ENCODE measurements at places on chromosomes 1 and 21.

DNA sequence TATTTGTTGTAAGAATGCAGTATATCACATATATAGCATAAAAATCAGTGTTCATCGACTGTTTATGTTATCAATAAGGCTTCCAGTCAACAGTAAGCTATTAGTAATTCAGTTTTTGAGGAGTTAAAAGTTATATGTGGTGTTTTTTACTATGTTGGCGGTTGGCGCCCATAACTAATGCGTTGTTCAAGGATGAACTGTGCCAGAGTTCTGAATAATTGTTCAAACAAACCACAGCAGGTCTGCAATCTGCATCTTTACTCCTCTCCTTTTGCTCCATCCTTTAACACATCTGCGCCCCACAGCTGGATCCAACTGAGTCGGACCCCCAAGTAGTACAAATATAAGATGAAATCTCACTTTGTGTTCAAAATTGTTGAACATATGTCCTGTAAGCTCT, 836.1 kb downstream of the LTN1 start:
- DNase-seq: no peak

GRCh38 chr1:20868263-20868662, 81.2 kb upstream of the HP1BP3 start:
- no peak for DNase-seq

- DNase-seq: no peak
Measured at GRCh38 chr1:58454385-58454784, 92.1 kb downstream of the OMA1 start.

DNA sequence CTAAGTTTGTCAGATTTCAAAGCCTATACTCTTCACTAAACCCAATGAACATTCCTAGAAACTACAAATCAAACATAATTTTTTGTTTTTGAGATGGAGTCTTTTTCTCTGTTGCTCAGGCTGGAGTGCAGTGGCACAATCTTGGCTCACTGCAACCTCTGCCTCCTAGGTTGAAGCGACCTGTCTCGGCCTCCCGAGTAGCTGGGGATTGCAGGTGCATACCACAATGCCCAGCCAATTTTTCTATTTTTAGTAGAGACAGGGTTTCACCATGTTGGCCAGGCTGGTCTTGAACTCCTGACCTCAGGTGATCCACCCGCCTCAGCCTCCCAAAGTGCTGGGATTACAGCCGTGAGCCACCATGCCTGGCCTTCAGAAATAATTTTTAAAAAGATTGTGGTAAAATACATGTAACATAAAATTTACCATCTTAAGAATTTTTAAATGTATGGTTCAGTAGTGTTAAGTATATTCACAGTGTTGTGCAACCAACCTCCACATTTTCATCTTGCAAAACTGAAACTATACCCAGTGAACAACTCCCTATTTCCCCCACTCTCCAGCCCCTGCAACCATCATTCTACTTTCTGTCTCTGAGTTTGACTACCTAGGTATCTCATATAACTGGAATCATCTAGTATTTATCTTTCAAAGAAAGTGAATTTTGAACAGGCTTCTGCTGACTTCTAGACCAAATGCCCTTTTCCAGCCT, 2.7 kb upstream of the CFAP141 start:
- no peak for DNase-seq

DNA sequence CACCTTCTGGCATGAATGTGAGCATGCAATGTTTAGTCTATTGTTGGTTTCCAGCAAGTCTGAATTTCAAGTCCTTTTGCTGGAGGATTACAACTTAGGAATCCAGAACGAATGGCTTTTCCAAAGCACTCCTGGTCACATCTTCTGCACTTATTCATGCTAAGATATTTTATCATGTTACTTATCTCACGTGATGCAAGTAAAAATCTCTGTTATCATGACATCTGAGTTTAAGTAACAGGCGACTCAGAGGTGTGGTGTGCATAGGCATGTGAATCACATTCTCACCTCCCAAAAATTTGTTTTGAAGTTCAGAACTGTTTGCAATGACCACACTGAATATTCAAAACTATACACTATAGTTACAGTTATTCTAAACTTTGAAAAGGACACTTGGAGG, 204.8 kb upstream of the FGGY start:
- DNase-seq: no peak

DNA sequence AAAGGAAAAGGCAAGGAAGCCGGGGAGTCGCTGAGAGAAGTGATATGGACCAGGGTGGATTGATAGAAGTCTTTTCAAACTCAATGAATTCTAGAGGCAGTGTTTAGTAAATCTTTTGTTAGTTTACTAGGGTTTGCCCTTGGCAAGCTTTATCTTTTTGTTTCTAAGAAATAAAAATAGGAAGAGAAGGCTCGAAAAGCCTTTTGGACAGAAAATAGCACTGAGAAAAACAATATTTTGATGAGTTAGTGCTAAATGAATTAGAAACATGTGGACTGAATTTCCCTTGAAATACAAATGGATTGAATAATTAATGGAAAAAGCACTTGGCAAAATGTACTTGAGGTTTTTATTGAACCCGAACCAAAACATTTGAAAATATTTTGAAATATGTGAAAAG, 121.8 kb upstream of the SPAG17 start:
- DNase-seq: no peak

DNA sequence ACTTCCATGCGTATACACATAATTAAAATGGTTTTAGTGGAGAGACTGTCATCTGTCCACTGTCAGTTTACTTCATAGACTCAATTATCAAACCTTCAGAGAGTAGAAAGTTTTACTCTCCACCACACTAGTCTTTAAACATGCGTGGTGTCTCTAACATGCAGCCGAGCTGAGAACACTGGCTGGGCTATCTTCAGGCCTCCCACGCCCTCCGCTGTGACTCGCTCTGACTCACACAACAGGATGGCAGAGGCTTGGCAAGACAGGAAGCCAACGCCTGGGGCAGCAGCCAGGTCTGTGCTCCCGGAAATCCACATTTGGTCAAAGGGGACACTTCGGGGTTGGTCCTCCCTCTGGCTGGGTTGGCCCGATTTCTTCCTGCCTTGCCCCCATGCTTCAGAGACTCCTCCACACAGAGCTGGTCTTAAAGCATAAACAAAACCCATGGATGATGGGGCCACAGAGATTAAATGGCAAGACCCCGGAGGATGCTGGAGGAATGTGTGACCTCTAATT, 22.7 kb upstream of the IFNGR2 start:
- peak; percentile 83 for DNase-seq

GRCh38 chr1:107152395-107152794, 11.6 kb downstream of the NTNG1 start:
- DNase-seq: no peak

DNA sequence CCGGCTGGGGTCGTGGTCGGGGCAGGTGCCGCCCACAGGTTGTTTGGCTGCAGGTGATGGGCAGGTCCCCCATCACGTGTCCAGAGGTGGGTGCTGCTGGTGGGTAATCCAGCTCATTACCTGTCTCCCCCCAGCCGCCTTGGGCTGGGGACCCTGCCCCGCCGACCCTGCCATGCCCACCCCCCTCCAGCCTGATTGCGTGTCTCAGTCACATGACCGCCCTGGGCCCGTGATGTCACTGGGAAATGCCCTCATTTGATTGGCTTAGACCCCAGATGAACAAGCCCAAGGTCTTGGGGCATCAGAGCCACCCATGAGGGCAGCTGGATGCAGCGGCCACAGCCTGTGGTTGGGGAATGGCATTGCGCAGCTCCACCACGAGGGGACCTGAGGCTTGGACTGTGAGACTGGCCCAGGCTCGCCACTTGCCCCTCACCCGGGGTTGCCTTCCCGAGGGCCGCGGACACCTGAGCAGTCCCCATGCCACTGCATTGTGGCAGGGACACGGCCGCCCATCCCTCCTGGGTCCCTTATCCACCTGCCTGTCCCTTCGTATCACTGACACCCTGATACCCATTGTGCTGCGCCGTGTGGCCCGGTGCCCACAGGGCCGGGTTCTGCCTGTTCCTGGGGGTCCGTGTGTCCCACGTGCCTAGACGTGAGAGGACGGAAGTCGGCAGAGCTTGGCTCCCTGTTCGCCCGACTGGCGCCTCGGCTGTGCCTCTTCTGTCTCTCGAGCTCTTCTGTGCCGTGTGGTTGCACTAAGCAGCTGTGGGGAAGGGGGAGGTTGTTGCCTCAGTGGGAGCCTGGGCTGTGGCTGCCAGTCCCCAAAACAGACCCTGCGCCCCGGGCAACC, 68.0 kb downstream of the FAAP20 start:
- no peak for DNase-seq

- DNase-seq: no peak
Measured at GRCh38 chr1:19347533-19348172, 35.5 kb downstream of the SLC66A1 start.

DNA sequence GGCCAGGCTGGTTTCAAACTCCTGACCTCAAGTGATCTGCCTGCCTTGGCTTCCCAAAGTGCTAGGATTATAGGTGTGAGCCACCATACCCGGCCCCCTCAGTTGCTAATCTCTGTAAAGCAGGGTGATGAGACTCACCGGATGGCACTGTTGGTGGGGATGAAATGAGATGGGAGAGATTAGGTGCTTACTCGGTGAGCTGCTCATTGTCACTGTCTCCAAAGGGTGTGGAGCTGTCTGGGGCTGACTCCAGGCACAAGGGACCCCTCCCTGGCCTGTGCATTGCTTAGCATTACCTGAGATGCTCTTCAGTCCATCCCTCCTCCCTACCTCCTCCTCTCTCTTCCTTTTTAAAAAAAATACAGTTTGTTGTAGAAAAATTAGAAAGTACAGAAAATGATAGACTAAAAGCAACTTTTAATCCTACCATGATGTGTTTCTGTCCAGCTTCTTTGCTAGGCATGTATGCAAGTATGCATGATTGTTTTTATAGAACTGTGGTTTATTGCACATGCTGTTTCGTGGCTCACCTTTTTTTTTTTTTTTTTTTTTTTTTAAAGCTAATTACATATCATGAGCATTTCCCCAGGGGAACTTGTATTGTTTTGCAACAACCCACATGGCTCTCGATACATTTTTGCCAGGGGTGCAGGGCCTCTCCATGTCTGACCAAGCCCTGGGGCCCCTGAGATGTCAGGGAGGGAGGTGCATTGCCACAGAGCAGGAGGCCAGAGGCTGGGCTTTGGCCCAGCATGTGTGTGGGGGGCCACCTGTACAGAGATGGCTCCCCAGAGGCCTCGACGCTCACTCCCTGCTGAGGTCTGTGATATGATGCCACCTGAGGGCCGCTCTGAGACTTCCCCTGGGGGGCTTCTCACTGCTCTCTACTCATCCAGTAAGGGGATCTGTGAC, 55.4 kb downstream of the ARHGEF10L start:
- DNase-seq: no peak

DNA sequence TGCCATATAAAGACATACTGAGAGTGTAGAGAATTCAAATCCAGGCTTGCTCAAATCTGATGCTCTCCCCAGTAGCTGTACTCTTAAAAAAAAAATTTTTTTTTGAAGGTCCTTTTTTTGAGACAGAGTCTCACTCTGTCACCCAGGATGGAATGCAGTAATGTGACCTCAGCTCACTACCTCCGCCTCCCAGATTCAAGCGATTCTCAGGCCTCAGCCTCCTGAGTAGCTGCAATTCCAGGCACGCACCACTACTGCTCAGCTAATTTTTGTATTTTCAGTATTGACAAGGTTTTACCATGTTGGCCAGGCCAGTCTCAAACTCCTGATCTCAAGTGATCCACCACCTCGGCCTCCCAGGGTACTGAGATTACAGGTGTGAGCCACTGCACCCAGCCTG, 28.7 kb downstream of the STYXL2 start:
- DNase-seq: no peak

DNA sequence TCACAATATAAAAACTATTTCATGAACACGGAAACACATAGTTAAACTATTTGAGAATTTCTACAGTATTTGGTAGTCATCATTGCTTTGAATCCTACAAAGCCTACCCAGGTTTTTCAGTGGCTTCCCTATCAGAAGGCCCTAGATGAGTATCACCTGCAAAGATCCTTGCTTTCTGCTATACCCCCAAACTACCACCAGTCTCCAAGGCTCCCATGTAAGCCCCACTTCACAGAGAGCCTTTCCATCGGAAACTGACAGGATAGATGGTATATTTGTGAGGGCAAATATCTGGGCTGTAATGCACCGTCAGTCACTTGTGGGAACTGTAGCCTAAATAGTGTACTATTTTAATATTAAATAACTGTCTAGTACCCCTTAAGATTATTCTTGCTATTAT, 674.3 kb downstream of the BRINP3 start:
- DNase-seq: no peak

GRCh38 chr1:235025422-235025984, 103.1 kb downstream of the TOMM20 start:
- DNase-seq: no peak

- no peak for DNase-seq
Measured at GRCh38 chr1:74818661-74819456, 85.9 kb downstream of the TYW3 start.

DNA sequence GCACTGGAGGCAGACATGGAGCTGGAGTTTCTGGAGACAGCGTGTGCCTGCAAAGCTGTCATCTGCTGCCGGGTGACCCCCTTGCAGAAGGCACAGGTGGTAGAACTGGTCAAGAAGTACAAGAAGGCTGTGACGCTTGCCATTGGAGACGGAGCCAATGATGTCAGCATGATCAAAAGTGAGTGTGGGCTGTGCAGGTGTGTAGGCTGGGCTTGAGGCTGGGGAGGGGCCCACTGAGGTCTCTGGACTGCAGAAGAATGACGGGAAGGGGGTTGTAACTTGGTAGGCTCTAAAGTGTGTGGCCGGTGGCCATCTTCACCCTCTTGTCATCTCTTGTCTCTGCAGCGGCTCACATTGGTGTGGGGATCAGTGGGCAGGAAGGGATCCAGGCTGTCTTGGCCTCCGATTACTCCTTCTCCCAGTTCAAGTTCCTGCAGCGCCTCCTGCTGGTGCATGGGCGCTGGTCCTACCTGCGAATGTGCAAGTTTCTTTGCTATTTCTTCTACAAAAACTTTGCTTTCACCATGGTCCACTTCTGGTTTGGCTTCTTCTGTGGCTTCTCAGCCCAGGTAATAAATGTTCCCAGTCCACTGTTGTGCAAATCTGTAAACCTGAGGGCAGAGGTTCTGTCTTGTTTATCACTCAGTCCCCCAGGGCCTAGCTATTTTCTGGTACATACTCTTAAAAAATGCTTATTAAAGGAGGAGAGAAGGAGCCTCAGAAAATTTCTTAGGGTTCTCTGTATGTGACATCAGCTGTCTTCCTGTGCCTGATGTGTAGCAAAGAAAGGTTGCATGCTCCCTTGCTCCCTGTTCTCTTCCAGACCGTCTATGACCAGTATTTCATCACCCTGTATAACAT, 19.9 kb downstream of the ATP8B2 start:
- no peak for DNase-seq

DNA sequence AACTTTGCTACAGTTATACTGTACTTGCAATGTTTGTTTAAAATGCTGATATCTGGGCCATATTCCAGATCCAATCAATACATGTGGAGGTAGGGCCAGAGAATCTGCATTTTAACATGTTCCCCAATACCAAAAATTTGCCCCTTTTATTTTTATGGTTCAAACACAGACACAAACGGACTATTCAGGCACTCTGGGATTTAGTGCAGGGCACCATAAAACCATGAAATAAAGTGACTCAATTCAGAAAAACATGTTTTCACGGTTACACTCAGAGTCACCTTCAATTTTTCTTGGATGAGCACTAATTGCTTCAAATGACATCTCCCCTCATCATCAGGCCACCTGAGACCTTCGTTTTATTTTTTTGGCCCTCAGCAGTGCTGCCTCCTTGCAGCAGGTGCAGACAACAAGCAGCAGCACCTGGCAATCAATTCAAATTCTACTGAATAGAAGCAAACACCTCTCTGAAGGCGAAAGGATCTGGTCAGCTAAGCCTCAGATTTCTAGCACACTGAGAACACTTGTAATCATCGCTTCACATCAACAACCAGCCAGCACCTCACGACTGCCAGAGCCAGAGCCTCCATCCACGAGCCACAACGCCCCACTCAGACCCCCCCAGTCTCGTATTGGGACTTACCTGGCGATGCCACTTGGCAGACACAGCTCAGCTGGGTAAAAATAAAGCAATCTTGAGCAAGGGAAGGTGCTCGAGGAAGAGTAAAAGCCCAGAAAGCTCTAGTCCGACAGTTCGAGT, 1.1 kb downstream of the ERO1B start:
- DNase-seq: no peak
